ENCODE measurements at places on chromosomes 1 and 21. TPM values are rescaled to one million over a fixed set of nuclear protein-coding genes. Genes with fewer than 3 reads are reported as not detected.

The TMEM201 gene
- total RNA-seq = 13.1 TPM

The OR2T34 gene
- total RNA-seq = not detected

- DNase-seq = no peak
Observed at GRCh38 chr1:46757247-46757955, 38.5 kb upstream of the EFCAB14 start.

- no peak for DNase-seq
Observed at GRCh38 chr1:63813829-63814277, 40.0 kb downstream of the ROR1 start.

The COL24A1 gene
- 6.1 TPM for total RNA-seq

DNA sequence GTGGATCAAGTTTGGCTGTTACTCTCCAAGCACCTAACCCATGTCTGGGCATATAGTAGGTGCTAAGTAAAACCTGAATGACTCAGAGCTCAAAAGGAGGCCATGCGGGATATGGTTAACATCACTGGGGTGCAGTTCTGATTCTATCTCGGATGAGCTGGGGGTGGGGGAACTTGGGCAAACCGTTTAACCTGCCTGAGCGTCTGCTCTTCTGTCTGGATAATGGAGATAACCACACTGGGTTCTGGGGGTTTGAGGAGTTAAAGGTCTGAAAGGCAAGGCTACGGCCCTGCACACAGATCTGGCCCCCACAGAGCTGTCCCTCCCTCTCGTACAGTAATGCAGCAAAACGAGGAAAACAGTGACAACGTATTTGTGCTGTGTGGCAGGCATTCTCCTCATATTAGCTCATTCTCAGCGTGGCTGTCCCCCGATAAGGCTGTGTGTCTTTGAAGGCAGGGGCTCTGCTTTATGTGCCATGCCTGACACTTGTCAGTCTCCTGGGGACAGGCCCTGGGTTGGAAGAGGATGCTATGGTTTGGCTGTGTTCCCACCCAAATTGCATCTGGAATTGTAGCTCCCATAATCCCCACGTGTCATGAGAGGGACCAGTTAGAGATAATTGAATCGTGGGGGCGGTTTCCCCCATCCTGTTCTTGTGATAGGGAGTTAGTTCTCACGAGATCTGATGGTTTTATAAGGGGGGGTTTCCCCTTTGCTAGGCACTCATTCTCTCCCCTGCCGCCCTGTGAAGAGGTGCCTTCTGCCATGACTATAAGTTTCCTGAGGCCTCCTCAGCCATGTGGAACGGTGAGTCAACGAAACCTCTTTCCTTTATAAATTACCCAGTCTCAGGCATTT lies 6.8 kb upstream of the ALDH4A1 start:
- DNase-seq = no peak

DNA sequence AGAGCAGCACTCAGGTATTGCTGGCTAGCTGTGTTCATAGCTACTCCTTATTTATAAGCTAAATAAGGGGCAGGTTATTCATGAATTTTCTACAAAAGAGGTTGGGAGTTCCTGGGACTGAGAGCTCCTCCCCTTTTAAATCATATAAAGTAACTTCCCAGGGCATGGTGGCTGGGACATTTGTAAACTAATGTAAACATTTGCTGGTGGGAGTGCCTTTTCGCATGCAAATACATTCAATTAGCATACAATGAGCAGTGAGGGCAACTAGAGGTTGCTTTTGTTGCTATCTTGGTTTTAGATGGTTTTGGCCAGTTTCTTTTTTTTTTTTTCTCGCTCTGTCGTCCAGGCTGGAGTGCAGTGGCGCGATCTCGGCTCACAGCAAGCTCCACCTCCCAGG lies 43.4 kb downstream of the GNPAT start:
- no peak for DNase-seq

DNA sequence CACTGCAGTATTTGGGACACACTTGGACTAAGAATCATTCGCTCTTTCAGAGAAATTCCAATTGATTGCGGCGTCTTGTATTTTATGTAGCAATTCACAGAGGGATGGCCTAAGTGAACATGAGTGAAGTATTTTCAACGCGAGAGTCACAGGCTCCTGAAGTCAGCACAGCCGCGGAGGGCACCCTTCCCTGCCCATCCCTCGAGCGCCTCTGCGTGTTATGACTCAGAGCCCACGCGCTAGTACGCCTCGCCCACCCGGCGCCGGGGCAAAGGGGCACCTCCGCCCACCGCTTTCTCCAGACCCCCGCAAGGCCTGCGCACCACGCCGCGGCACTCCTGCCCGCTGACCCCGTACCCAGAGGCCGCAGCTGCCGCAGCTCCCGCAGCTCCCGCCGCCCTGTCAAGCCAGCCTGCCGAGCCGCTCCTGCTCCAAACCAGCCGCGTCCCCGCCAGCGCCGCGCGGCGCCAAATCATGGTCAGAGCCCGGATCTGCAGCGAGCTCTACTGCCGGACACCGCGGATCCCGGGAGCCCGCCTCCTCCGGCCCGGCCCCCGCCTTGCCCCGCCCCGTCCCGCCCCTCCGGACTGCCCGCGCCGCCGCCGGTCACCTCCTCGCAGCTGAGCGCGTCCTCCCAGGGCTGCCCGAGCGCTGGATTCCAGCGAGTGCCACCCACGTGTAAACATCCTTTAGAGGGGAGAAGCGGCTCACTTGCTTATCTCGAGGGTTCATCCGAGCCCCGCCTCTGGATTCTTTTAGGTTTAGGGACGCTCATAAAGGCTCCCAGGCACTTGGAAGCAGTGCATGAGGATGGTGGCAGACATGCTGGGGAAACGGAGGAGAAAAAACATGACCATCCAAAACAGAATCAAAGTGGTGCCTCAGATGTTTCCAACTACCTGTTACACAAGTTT lies at the start of gene GLRX2:
TSS of gene GLRX2 (minus strand) at position 508 of the 914 bp plus-strand sequence. CDS start at position 476, 32 bp downstream.
- DNase-seq = peak; percentile 91

The NEK2 gene
- total RNA-seq = 0.49 TPM

DNA sequence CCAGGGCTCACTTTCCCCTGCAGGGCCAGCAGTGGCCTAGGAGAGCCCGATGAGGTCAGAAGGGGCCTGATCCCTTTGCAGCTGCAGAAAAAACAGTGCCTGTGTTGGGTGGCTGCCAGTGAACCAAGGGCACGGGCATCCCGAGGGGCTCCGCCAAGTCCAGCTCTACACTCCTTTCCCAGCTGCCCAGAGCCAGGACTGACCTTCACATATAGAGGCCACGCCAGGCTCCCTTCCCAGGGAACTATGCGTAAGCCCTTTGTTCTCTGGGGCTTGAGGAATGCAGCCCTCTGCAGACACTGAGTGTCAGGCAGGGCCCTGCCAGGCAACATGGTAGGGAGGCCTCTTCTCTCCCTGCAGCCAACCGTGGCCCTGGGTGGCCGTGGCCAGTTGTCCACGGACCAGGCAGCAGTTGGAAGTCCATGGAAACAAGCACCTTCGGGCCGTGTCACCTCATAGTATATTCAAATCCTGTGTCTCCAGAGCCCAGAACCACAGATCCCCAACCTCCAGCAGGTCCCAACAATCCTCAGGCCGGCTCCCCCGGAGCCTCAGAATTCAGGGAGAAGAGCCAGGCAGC lies 194.0 kb downstream of the NPHP4 start:
- DNase-seq = no peak

DNA sequence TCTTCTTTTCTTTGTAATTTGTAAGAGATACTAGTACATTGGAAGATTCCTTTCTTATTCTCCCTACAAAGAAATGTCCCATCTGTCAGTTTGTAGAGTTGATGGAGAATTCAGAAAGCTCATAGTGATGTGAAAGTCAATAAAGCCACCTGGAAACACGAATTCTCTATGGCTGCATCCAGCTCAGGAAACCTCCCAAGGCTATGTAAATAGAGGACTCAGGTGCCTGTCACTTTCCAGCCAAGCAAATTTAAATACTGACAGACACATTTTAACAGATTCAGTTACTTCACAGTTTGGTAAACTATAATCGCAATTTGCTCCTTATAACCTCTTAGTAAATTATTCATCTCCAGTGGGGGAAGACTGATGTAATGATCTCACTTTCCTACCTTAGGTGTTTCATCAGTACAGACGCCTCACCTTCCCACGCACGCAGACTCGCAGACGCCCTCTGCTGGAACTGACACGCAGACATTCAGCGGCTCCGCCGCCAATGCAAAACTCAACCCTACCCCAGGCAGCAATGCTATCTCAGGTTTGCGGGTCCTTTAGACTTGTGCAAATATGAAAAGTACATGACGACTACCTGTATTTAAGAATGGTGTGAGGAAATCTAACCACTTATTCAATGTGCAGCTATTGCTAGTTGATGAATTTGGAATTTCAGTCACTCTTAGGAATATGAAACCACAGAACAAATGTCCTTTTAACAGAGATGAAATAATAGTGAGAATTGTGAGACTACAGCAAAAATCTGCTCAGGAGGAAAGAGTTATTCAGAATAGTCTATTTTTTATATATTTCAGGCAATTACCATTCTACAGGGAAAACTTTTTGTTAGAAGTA lies 60.6 kb downstream of the PTPRC start:
- DNase-seq = peak; percentile 60

- DNase-seq = no peak
Observed at GRCh38 chr1:241271427-241271826, 85.6 kb downstream of the RGS7 start.

Measured in sciatic nerve (tissue), 2 donors.